ENCODE measurements at places on chromosomes 6 and 20.
A peak's percentile ranks its signal among the peaks of the same experiment; 100 is the strongest.

DNA sequence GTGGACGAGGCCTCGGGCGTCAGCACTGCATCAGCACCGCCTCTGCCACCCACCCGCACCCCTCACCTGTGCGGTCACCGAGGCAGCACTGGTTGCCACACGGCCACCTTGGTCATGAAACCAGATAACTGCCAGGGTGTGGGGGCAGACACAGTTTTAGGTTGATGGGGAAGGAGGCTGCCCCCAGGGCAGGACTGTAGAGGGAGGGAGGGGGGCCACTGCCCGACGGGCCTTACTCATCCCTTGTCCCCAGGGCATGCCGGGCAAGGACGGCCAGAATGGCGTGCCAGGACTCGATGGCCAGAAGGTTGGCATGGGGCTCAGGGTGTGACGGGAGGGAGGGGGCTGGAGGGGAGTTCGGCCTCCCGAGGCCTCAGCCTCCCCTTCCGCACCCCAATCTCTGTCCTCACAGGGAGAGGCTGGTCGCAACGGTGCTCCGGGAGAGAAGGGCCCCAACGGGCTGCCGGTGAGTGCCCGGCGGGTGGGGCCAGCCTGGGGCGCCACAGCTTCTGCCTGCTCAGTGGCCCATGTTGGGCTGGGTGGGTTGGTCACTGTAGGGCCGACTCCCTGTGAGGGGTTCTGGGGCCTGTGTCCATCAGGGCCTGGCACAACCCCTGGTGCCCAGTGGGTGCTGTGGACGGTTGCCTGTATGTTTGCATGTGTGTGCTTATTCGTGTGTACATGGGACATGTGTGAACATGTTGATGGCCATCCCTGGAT is 11.8 kb downstream of the COL9A3 start:
- no peak for DNase-seq

DNA sequence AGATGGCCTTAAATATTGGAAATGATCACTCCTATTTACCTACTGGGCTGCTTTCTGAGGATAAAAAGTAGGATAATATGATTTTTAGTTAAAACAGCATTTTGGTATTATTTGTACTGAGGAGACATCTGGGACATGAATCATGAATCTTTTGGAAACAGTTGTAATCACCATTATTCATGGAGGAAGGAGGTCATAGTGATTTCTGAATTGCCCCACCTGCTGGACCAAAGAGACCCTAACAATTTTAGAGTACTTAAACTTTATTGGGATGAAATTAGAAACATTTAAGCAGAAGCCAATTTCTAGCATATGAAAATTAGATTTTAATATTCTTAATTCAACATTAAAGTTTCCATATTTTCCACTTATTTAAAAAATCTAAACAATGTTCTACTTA is 108.4 kb upstream of the SIM1 start:
- DNase-seq: no peak

GRCh38 chr20:3846740-3847428 is at the start of gene MAVS:
Gene MAVS (plus strand): TSS chr20:3846834. CDS start chr20:3854625, 7,791 bp downstream.
- DNase-seq: peak; percentile 84

GRCh38 chr6:137738931-137739504 is 128.0 kb upstream of the TNFAIP3 start:
- no peak for DNase-seq

GRCh38 chr6:138094260-138094659 is 13.0 kb downstream of the PERP start:
- DNase-seq: no peak

GRCh38 chr6:14501914-14502313 is 384.3 kb downstream of the CD83 start:
- DNase-seq: no peak

DNA sequence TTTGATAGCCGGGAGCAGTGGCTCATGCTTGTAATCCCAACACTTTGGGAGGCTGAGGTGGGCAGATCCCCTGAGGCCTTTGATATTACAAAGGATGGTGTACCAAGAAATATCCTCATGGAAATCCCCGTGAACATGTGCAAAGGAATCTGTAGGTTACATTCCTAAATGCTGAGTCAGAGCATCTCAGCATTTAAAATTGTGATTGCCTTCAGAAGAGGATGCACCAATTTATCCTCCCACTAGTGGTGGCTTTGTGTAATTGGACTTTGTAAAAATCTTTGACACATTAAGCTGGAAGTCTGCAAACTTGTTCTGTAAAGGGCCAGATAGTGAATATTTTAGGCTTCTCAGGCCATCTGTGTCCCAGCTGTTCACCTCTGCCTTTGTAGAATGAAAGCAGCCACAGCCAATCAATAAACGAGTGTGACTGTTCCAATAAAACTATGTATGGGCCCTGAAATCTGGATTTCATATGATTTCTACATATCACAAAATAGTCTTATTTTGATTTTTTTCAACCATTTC is 11.8 kb downstream of the TMEM14B start:
- peak; percentile 23 for DNase-seq

DNA sequence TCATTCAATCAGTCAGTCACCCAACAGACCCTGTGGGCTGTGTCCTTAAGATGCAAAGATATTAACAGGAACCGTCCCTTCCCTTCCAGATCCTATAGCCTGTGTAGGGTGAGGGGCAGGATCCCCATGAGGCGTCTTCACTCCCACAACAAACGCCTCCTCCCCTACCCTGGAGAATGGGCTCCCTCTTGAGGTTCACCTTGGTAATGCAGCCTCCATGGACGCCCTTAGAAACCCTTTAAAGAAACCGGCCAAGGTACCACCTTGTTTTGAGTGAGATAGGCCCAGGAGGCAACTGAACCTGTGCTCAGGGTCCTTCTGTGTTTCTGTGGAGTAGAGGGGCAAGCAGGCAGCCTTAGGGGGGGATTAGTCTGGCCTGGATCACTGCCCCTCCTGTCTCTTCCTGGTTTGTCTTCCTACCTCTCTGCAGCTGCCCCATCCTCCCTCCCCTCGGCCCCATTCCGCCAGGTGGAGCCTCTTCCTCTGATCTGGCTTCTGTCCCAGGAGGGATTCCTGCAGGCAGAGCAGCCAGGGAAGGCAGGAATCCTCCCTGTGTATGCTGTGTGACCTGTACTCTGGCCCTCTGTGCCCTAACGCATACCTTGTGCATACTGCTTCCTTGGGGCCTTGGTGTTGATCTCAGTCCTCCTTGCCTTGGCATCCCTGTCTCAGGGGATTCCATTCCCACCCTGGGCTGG is 6.6 kb upstream of the GUCA1A start:
- peak; percentile 63 for DNase-seq

GRCh38 chr6:157019733-157020132 is 242.6 kb downstream of the ARID1B start:
- no peak for DNase-seq

DNA sequence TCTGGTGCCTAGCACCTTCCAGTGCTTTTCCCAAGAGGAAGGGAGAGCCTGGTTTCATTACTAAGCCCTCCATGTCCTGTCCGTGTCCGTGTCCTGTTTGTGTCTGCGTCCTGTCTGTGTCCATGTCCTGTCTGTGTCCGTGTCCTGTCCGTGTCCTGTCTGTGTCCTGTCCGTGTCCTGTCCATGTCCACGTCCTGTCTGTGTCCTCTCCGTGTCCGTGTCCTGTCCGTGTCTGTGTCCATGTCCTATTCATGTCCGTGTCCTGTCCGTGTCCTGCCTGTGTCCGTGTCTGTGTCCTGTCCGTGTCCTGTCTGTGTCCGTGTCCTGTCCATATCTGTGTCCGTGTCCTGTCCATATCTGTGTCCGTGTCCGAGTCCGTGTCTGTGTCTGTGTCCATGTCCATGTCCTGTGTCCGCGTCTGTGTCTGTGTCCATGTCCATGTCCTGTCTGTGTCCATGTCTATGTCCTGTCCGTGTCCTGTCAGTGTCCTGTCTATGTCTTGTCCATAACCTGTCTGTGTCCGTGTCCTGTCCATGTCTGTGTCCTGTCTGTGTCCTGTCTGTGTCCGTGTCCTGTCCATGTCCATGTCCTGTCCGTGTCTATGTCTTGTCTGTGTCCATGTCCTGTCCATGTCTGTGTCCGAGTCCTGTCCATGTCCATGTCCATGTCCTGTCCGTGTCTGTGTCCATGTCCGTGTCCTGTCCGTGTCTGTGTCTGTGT is 54.4 kb upstream of the BHLHE23 start:
- DNase-seq: no peak

GRCh38 chr6:26019261-26019830 is 56.7 kb downstream of the TRIM38 start:
- DNase-seq: no peak

DNA sequence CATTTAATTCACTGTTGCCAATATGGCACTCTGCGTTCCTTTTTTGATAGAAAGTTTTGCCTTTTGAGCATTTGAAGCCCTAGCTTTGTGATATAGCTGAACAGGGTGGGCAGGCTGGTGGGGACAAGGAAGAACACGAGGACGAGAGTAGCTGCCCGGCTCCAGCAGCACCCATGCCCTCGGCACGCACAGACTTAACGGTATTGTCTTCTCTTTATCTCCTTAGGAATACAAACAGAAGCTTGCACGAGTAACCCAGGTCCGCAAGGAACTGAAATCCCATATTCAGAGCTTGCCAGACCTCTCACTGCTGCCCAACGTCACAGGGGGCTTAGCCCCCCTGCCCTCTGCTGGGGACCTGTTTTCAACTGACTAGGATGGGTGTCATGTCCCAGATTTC is 56.0 kb downstream of the RPRD1B start:
- DNase-seq: no peak

DNA sequence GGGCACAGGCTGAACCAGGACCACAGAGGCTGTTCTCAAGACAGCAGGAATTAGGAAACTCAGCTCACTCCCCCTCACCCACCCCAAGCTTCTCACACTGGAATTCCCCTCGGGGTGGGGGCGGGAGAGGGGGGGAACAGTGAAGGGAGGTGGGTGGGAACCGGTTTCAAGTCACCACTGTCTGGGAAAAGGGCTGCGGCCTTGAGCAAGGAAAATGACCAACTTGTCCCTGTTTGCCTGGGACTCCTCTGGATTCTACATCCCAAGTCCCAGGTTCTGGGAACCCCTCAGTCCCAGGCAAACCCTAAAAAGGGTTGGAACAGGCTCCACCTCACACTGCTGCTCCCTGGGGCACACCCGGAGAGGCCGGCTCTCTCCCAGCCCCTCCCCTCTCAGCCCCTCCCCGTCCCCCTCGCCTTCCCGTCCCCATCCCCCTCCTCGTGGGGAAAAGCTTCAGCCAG is 230.7 kb downstream of the TFAP2C start:
- no peak for DNase-seq

DNA sequence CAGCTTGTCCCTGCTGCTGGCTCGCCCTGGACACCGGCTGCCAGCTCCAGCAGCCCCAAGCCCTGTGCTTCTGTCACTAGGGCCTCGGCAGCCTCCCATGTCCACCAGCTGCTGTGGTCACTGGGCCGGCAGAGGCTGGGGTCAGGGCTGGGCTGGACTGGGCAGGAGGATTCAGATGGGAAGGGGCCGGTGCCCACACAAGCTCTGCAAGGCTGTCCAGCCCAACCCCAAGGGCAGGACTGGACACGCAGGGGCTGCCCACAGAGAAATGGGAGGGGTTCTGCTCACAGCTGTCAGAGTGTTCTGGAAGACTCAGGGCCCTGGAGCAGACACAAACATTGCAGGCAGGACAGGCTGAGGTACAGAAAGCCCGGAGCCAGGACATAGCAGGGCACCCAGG is 65.6 kb downstream of the ADNP start:
- no peak for DNase-seq

DNA sequence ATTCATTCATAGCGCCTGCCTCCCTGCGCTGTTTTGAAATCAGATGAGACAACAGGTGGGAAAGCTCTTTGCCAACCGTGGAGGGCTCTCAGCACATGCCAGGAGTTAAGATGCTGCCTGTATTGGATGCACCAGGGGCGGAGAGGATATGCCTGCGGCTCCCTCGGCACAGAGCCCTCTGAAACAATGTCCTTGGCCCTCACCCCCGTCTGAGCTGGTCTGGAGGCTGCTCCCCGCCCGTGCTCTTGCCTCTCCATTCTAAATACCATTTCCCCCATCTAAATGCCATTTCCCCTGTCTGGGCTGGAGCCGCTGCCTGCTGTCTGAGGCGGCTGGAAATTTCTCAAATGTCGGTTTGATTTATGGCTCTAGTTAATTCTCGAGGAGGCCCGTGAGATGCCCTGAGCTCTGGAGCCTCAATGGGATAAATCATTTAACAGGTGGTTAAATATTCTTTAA is 50.8 kb upstream of the MLN start:
- DNase-seq: no peak

GRCh38 chr20:63119121-63119962 is 96.6 kb downstream of the YTHDF1 start:
- no peak for DNase-seq

DNA sequence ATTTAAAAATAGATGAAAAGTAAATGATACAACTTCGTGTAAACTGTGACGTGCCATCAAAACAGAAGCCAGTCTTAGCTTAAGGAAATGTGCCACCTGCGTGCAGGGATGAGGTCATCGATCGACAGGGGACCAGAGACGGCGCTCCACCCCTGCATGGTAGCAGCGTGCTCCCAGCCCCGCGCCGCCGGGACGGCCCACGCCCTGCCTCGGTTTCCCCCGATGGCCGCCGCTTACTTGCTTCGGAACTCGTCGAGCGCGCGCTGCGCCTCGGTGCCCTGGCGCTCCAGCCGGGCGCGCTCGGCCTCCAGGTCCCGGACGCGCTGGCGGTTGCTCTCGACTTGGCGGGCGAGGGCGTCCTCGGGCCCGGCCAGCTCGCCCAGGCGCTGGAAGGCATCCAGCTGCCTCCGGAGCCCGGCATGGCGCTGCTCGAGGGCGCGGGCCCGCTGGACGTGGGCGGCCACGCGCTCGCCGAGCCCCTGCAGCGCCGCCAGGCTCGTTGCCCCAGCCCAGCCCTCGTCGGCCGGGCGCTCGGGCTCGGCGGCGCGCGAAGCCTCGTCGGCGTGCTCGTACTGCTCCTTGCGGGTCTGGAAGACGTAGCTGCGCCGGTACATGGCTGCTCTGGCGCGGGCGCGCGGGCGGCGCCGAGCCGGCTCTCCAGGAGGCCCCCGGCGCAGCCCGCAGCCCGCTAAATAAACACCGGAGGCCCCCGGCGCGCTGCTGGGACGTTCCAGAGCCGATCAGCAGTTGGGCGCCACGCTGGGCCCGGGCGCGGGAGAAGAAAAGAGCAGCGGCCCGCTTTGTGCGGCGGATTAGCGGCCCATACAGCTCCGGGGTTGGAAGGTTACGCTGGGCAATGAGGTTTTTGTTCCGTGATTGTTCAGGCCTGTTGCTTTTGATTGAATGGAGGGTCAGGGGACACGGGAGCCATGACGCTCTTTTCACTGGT is at the start of gene BFSP1:
Gene BFSP1 (minus strand): TSS at position 664 of the 949 bp plus-strand sequence. CDS start 50 bp downstream, at position 614.
- DNase-seq: peak; percentile 55

DNA sequence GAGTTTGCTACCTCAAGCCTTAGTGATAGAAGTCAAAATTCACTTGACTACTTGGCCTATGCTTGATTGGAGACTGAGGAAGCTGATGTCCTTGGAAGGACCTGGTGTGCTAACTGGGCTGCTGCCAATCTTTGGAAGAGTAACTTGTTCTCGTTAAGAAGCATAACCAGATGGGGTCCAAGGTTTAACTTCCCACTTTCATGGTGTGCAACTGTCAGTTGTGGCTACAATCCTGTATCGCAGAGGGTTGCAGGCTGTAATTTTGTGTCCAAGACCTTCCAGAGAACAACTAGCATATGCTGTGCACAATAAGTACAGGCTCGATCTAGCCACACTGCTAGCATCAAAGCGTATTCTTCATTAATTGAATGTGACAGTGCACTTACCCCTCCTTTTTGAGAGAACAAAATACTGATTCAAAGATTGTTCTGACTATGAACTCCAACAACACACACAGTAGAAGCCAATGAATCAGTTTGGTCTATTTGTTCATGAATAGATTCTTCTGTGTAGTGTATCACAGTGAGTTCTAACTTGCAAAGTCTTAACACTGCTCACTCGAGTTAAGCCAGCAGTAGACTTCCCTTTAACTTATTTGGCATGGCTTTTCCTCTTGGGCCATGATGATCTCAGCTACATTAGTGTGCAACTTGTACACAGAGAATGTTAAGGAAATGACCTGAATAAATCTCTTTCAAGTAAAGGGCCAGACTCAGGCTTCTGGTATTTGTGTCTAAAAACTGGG is 15.8 kb upstream of the PLCB1 start:
- no peak for DNase-seq
